ENCODE measurements at places on chromosomes 3 and 15.

DNA sequence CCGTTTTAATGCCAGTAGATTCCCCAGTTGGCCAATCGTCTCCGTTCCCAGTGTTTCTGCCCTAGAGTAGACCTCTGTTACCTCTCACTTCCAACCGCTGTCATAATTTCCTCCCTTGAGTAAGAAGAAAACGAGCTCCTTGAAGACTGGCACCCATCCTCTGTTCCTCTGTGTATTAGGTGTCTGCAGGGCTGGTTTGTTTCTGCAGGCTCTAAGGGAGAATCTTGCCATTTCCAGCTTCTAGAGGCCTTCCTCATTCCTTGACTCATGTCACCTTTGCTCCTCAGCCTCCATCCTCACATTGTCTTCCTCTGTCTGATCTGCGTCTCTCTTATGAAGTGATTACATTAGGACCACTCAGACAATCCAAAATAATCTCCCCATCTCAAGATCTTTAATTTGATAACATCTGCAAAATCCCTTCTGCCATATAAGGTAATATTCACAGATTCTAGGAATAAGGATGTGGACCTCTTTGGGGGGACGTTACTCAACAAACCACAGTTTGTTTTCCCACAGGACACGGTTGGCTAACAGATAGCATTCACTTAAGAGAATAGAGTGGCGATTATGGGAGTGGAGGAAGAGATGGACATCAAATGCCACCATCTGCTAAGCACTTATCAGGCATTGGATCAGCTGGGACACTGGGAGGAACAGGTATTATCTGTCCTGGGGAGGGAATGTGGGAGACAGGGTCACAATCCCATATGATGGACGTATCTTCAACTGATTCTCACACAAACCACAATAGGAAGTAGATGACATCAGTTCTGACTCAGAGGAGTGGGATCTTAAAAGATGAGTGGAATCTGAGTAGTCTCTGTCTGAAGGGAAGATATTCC is 17.1 kb downstream of the ARHGAP31 start:
- no peak for DNase-seq

DNA sequence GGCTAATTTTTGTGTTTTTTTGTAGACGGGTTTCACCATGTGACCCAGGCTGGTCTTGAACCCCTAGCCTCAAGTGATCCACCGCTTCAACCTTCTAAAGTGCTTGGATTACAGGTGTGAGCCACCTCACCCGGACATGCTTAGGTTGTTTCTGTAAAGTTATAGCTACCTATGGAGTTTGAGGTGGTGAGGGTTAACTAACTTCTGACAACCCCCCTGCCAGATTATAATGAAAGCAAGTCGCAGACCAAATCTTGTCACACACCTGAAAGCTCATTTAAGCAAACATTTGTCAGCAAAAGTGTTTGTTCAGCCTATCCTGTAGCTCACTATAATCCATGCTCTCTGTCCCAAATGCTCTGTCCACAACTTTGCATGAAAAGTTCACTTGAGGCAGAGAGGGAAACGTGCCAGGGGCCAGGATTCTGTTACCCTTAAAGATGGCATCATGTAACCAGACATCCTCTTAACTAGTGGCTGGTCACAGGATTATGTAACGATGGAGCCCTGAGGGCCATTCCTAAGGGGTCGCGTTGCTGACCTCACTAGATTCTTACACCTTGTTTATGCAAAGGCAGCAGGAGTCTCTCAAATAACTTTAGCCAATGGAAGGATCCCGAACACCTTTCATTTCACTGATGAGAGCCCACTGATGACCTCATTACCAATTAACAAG is 24.1 kb upstream of the SENP5 start:
- DNase-seq = no peak

DNA sequence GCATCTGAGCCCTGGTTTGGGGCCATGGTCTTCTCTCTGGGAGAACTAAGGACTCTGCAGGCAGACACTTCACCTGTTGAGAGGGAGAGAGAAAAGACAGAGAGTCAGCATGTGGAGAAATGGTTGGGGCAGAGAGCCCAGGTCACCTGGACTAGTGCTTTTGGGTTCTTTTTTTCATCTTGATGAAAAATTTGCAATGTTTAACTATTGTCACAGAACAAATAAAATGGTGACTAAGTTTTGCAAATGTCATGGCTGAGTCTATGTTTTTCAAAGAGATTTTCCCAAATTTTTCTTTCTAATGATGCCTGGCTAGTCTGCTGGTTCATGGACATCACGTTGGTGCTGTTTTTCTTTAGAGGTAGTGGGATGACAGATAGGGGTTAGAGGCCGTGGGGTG is 17.8 kb downstream of the FAH start:
- DNase-seq = no peak

DNA sequence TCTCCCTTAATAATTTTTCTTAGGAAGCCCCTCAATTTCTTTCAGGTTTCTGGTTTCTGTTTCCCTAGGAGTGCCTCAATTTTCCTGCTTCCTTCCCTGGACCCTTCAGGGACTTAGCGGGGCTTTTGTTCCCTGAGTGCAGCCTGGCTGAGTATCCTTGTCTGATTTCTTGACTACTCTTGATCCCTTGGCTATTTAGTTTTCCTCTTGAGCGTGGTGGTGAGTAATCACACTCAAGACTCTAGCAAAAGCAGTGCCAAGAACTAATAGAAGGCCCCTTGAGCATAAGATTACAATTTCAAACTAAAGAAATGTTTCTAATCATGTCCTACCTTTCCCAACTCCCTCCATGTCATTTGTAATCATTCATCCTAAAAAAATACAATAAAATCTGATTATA is 94.3 kb upstream of the C3orf80 start:
- no peak for DNase-seq

DNA sequence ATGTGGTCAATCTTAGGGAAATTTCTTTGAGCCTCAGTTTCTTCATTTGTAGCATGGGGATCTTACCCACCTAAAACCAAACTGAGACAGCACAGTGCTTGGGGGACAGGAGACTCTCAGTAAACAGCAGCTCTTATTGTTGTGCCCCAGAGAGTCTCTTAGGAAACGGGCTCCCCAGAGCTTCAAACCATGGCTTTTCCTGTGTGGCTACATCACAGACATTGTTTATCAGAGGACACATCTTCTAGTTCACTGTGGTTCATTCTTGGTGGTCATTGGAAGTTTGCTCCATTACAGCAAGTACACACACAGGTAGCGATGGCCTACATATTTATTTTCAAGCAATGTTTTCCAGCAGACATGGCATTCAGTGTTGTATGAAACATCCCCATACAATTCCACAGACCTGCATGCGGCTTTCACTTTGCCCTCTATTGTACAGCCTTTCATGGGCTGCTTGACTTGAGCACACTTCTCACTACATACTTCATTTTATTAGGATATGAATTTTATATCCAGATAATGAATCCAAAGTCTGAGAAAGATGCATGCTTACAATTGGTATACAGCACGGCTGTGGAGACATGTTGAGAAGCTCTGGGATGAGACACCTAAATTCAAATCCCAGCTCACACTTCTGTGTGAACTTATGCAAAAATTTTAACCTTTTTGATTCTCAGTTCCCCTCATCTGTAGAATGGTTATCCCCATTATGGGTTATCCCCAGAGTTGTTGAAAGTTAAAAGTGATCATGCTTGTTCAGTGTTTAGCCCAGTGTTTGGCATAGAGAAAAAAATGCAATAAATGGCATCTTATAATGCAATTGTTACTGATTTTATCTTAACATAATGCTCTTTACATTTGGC is 84.8 kb upstream of the ICE2 start:
- DNase-seq = no peak

GRCh38 chr3:4693620-4694019 is 200.5 kb downstream of the ITPR1 start:
- DNase-seq = no peak

DNA sequence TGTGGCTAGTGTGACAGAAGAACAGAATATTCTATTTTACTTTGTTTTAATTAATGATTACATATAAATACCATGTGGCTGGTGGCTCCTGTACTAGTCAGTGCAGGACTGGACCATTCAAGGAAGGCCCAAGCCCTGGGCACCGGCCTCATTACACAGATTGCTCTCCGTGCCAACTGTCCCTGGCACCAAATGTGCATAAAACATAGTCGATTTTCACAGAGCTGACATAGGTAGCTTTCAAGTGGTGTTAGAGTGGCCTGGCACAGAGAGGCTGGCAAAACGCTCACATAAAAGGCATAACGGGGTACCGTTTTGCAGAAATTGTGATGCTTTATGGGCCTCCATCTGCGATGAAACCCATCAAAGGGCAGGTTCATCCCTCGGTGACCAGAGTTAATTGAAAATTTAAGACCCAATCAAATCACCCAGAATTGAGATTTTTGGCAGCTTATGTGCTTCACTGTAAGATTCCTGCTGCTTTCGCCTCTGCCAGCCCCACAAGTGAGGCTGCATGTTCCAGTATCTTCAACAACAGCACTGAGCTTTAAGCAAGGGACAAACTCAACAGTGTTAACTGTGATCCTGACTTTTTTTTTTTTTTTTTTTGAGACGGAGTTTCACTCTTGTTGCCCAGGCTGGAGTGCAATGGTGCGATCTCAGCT is 25.9 kb downstream of the RFTN1 start:
- no peak for DNase-seq

- DNase-seq = no peak
These were observed 11.2 kb upstream of the KLHL40 start for GRCh38 chr3:42674146-42674545.

DNA sequence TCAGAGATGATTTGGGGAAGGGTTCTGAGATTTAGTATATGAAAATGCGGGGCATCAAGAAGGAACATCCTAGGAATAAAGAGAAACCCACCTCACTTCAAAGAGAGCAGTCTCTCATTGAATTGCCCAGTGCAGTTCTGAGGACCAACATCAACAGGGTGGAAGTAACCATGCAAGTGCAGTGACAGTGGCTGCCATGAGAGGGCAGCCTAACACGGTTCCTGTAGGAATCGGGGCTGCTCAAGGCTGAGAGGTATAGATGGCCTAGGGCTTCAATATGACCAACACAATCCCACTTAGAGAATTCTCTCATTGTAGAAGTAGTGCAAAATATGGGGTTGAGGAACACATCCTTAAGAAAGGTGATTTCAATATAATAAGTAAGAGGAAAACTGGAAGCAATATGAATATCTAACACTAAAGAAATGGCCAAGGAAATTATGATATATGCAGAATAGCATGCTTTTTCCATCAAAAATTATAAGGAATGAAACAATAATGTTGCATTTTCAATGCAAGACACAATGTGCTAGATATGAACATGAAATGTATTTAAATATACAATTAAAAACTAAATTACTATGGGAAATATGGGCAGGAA is 51.1 kb upstream of the ARRDC4 start:
- DNase-seq = peak; percentile 76

GRCh38 chr3:65951836-65952505 is 86.7 kb downstream of the MAGI1 start:
- DNase-seq = no peak

- DNase-seq = no peak
These were observed 122.6 kb upstream of the CCNL1 start for GRCh38 chr3:157282261-157283191.

- DNase-seq = no peak
These were observed 97.1 kb upstream of the SPATA16 start for GRCh38 chr3:173238091-173238490.

GRCh38 chr15:22930782-22931484 is 49.2 kb downstream of the CYFIP1 start:
- DNase-seq = no peak

DNA sequence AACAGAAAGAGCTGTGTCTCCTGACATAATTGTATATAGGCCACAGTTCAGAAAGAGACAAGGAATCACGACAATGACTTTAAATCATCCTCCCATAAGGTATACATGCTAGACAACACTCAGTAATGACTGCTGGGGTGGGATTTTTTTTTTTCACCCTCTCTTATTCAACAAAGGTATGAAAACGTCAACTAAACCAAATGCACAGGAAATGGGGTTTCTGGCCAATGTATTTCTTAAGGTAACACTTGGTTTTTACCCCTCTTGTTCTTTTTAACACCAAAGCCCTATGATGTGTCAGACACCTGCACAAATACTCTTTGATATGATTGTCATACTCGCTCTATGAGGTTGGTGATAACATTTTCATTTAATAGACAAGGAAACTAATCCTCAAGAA is 78.3 kb downstream of the MCF2L2 start:
- no peak for DNase-seq

DNA sequence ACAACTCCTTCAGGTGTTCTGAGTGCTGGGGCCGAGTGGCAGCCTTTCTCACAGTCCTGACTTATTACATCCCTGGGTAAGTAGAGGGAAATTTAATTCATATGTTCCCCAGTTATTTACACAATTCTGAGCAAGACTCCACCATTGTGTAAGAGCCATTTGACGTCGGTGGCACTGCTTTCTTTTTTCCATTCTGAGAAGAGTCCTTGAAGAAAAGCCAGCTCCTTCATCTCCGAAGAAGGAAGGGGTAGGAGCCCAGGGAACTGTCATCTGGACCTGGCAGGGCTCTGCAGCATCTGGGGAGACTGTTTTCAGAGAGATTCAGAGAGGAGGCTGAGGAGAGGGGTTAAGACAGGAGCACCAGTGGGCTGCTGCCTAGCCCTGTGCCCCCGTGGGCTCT is 22.6 kb upstream of the MASP1 start:
- no peak for DNase-seq

DNA sequence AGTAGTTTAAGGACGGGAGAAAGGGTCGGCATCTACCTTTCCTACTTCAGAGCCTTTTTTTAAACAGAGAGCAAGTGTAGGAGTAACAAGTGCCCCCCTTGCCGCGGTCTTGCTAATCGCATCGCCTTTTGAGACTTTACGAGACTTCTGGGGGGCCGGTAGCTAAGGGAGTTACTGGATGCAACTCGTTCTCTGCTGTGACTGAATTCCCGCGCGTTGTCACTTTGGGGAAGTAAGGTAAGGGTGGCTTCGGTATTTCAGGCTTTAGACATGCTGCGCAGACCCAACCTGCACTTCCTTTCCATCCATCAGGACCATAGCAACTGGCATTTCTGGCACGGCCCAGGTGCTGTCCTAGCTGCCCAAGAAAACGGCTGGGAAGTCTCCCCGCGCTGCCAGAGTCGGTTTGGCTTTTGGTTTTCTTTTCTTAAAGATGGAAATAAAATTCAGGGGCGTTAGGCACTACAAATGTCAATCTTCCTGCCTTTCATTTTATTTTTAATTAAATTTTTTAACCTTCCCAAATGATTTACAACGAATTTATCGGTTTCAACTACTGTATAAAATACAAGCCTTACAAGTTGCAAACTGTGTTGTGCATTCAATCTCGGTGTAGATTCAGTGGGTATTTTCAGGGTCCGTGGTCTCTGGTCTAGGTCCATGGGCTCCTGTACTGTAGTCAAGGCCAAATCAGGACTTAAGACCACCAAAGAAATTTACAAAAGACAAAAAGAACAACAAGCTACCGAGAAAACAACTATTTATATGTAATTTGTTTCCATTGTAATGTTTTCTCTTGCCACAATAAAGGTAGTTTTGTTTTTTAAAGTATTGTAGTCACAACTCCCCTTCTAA is 3.5 kb downstream of the MECOM start:
- DNase-seq = no peak

GRCh38 chr15:25661898-25662297 is 201.2 kb downstream of the ATP10A start:
- DNase-seq = no peak

GRCh38 chr3:145248928-145249327 is 912.1 kb downstream of the PLOD2 start:
- no peak for DNase-seq

Data from DND-41 (cell line).